ENCODE measurements at places on chromosomes 5 and 9. TPM values are rescaled to one million over a fixed set of nuclear protein-coding genes. Genes with fewer than 3 reads are reported as not detected.

- no peaks in the 10 kb centered on the region for H3K27me3 ChIP-seq
- no peak overlapping the region for H3K27ac ChIP-seq
- no peaks in the 10 kb centered on the region for H3K4me1 ChIP-seq
- H3K4me3 ChIP-seq, result no peak overlapping the region
- no peaks in the 10 kb centered on the region for H3K36me3 ChIP-seq
- no peak for DNase-seq
Measured at GRCh38 chr5:54294097-54294667, 16.2 kb downstream of the ARL15 start.

GRCh38 chr5:83199126-83199525, 121.8 kb downstream of the XRCC4 start:
- no peak overlapping the region for H3K27ac ChIP-seq
- no peak overlapping the region for H3K4me3 ChIP-seq
- no peaks in the 10 kb centered on the region for H3K36me3 ChIP-seq
- H3K4me1 ChIP-seq, result no peaks in the 10 kb centered on the region
- H3K27me3 ChIP-seq, result no peaks in the 10 kb centered on the region

DNA sequence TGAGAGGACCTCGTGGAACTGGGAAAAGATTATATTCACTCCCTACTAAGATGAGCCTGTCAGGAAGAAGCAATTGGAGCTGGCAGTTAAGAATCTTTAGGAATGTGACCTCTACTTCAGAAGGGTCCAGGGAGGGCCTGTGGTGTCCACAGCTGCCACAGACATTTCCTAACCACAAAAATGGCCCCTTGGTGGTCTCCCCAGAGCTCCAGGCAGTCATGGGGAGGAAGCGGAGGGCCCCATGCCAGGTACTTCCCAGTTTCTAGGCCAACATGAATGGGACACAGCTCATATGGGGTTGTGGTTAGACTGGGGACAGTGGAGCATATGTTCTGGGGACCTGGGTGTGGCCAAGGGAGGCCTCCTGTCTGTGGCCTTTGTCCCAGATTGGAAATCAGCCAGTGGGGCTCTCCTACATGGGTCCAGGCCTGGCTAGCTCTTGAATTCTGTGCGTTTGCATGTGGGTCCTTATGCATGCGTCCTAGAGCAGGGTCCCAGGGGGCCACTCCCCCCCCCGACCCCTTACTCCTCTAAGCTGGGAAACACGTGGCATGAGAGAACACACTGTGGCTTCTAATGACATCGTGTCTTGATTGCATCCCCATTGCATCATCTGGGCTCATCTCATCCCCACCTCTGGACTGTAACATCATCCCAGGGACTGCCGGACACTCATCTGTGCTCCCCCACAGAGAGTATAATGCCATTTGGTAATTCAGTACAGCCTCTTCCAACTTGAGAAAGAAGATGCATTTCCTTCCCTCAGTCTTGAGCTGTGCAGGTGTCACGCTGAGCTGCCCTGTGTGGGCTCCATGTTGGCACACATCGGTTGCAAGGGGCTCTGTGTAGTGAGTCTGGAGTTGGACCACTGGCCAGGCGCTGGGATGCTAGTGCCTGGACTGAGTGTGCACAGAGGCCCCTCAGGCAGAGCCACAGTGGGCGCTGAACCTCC, 31.3 kb downstream of the IRF1 start:
- H3K27ac ChIP-seq, result peak overlapping the region; percentile 64
- H3K4me1 ChIP-seq, result no peaks in the 10 kb centered on the region
- no peaks in the 10 kb centered on the region for H3K36me3 ChIP-seq
- H3K4me3 ChIP-seq, result no peak overlapping the region

OR1L4 gene
- not detected for total RNA-seq

DNA sequence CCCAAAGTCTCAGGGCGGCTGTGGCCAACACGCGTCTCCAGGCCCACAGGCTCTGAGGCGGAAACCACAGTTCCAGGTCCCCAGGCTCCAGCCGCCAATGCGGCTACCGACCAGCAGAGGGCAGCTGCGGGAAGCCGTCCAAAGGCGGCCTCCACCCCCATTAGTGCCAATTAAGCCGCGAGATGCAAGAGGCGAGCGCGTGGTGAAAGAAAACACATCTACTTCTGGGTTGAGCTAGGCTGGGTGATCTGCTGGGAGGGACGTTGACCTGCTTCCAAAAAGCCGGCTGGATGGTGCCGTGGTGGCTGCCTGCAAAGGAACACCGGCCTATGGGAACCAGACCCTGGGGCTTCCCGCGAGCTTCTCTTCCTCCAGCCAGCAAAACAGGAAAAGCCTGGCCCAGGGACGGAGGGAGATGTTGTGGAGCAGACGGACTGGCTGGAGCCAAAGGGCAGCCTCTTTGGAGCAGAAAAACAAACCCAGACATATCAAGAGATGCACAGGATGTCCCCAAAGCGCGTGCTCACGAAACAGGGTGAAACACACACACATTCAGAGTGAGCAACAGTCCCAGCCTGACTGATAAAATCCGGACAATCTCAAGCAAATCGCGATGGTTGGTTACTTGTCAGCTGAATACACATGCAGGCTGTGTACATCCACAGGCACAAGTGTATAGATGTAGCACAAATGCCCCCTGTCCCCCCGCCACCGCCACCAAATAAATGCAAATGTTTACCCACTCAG, 187.1 kb upstream of the BRINP1 start:
- peak; percentile 76 for DNase-seq
- H3K27me3 ChIP-seq, result no peaks in the 10 kb centered on the region
- H3K4me3 ChIP-seq, result peak overlapping the region; percentile 35
- no peak overlapping the region for H3K27ac ChIP-seq

TXNDC8 gene
- not detected for total RNA-seq

GRCh38 chr9:78831726-78832125, 534.8 kb downstream of the PSAT1 start:
- no peaks in the 10 kb centered on the region for H3K36me3 ChIP-seq
- no peak for DNase-seq
- H3K27me3 ChIP-seq, result no peaks in the 10 kb centered on the region
- no peak overlapping the region for H3K4me3 ChIP-seq
- no peaks in the 10 kb centered on the region for H3K4me1 ChIP-seq
- no peak overlapping the region for H3K27ac ChIP-seq

DNA sequence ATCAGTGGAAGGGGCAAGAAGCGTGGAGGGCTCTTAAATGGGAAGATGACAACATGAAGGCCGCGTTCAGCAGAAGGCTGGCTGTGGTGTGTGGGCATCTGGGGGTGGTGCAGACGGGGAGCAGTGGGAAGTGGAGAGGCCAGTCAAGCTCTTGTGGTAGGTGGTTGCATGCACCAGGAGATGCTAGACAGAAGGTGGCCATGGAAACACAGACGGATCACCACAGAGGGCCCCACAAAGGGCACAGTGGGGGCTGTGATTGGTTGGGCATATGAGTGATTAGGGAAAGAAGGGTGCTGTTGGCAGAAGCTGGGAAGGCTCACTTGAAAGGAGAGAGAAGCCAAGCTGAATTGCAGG, 14.7 kb downstream of the MTMR12 start:
- no peak for DNase-seq
- no peak overlapping the region for H3K4me3 ChIP-seq

DNA sequence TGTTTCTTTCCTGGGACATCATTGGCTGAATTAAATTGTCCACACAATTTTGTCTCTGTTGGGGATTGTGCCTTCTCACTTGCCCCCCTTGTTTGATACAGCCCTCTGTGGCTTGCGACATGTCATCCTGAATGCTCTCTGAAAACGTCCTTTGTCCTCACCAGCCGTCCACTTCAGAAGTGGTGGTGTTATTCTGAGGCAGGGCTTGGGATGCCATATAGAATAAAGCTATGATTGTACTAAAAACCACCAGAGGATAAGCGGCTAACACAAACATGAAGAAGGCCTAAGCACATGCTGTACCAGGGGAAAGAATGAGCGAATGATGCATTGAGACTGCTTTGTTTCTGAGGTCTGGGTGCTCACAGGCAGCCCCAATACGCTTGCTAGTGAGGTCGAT, 3.5 kb upstream of the SNX30 start:
- H3K4me3 ChIP-seq, result no peak overlapping the region
- peaks cover 16% of the 10 kb centered on the region for H3K4me1 ChIP-seq
- no peaks in the 10 kb centered on the region for H3K27me3 ChIP-seq
- H3K27ac ChIP-seq, result no peak overlapping the region
